Effector memory CD8-positive, alpha-beta T cell (primary cell): ENCODE measurements at places on chromosomes 12 and 14.

DNA sequence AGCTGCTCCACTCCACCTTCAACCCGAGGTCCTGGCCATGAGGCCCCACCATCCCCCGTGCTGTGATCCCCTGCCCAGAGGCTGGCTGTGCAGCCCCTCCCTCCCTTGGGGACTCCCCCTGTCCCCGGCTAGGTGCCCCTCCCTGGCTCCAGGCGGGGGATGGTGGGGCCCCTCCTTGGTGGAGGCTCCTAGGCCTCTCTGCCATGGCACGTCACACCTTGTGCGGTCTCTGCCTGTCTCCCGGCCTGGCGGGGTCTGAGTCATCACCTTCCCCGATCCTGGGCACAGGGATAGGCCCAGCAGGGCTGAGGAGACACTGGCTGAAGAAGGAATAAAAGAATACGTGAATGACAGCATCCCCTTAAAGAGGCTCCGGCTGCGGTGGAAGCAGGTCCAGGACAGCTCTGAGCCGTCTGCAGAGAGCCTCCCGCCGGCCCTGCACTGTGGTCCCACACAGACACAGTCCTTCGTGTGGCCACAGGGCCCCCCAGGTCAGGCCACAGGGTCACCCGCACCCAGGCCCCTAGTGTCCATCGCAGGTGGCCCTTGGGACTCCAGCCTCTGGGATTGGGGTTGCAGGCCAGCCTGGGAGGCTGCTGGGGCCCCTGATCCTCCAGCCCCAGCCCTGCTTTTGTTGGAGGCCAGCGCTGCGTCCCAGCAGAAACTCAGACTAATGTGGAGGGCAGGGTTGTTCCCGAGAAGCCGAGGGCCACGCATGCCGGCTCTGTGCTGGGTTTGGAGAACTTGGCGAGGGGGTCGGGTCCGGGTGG, 43.6 kb downstream of the KIF26A start:
- DNase-seq = no peak

- DNase-seq = no peak
Observed at GRCh38 chr12:59234391-59234790, 314.1 kb upstream of the LRIG3 start.

DNA sequence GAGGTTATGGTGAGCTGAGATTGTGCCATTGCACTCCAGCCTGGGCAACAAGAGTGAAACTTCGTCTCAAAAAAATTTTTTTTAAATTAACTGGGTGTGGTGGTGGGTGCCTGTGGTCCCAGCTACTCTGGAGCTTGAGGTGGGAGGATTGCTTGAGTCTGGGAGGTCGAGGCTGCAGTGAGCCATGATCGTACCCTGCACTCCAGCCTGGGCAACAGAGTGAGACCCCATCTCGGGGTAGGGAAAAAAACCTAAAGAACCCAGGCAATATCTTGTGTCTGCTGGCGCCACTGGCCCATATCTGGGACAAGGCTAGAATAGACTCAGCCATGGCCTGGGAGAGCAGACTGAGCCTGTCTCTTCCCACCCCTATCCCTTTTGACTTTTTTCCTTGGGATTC, 9.1 kb upstream of the GPRC5A start:
- no peak for DNase-seq

- DNase-seq = no peak
Observed at GRCh38 chr12:12726555-12727093, 9.5 kb downstream of the CDKN1B start.

DNA sequence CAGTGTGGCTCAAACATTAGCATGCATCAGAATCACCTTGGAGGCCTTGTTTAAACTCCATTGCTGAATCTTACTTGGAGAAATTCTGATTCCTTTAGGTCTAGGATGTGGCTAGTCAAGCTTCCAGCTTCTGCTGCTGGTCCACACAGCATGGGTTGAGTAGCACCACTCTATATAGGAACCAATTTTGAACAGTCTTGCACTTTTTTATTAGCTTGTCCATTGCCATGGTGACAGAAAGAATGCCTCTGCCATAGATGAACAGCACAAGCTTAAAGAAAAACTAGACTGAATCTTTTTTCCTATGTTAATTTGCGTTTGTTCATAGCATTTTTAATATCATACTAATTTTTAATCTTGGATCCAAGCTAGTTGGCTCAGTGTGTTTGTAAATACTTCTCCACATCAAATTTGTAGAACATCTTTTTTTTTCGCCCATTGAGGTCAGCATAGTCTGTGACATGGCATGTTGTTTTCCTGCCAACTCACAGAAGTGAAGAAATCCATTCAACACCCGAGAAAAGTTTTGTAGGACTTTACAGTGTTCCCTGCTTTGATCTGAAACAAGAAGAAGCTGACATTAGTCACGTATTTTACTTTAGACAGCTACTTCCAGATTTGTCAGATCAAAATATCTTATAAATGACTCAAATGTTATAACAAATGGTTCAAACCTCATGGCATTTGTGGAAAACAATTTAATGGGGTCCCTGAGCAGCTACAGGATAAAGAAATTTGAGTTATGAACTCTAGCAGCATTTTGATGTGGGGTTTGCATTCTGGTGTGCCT, 438.8 kb downstream of the EGLN3 start:
- DNase-seq = no peak

DNA sequence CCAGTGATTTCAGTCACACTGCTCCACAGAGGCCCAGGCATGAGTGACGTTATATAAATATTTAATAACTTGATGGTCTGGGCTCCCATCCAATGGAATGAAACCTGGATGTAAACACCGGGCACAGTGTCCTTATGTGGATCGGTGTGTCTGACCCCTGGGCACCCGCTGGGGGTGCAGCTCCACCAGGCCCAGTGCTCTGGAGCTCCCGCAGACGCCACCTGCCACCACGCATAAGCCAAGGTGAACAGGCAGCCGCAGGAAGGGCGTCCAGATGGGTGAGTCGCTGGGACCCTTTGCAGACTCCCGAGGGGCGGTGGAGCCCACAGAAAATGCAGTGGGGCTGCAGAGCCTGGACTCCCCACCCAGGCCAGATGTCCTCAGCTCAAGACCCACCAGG, 121.6 kb downstream of the SCARB1 start:
- DNase-seq = no peak

- no peak for DNase-seq
Observed at GRCh38 chr14:24317141-24317928, 6.0 kb downstream of the LTB4R start.

DNA sequence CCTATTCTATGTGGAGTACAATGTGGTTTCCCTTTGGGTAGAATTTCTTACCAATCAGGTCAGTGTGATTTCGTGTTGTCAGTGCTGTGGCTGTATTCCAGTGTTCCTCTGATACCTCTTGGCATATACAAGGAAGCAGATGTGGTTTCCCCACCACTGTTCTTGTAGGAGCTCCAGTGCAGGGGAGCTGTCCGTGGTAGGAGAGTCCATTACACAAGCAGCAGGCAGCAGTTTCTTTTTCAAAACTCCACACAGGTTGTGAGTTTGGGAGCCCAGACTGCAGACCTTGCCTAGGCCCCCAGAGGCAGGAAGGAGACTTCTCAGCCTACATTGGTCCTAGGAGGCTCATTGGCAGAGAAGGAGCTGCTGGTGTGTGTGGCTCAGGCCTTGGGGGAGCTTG, 452.8 kb downstream of the AACS start:
- no peak for DNase-seq
